ENCODE measurements at places on chromosomes 12 and 14.

- DNase-seq, result no peak
These were observed 22.1 kb downstream of the OR10P1 start for GRCh38 chr12:55658635-55659391.

GRCh38 chr12:80196419-80196818, 97.1 kb downstream of the OTOGL start:
- no peak for DNase-seq

GRCh38 chr14:23951590-23952201, 1.9 kb upstream of the DHRS4 start:
- DNase-seq, result no peak

DNA sequence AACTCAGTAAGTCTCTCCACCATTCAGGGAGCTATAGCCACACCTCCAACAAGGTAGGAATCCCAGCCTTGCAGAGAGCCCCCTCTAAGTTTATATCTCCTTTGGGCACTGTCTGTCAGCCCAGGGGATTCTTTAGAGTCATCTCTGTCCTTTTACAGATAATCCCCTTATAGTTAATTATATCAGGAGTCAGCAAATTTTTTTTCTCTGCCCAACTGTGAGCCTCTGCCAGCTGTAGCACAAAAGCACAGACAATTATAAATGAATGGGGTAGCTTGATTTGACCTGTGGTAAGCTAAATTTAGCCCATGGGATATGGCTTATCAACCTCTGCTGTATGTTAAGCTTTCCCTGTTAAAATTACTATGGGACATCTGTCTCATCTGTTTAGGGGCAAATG, 8.3 kb downstream of the CEP128 start:
- no peak for DNase-seq

GRCh38 chr14:50000380-50001150, 107.7 kb downstream of the ARF6 start:
- peak; percentile 83 for DNase-seq

GRCh38 chr12:116039081-116039480, 238.4 kb downstream of the MED13L start:
- no peak for DNase-seq

- no peak for DNase-seq
These were observed 108.3 kb downstream of the KIF26A start for GRCh38 chr14:104246401-104247335.

DNA sequence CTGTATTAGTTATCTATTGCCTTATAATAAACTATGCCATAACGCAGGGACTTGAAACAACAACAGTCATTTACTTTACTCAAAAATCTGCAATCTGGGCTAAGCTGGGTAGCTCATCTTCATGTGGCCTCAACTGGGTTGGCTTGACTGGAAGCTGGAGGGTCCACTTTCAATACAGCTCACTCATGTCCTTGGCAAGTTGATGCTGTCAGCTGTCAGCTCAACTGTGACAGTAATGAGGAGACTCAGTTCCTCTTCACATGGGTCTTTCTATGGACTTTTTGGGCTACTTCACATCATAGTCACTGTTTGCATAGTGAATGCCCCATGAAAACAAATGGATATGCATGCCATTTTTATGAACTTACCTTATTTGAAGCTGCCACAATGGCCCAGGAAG, 33.6 kb upstream of the STRAP start:
- no peak for DNase-seq

DNA sequence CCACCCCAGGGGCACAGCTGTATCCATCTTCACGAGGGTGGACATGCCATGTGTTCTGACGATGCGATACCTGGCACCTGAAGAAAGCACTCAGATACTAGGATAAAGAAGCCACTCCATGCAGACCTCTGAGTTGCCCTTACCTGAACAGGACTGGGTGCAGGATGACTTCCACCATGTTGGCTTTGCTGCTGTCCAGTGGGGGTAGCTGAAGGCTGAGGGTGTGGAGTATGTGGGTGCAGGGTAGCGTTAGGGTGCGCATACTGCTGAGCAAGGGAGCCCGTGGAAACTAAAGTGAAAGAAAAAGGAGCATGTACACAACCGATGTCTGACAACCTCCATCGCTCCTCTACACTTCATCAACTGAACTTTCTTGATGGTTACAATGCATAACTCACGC, 51.3 kb downstream of the SH2B3 start:
- no peak for DNase-seq

- no peak for DNase-seq
These were observed 31.7 kb upstream of the TSPAN9 start for GRCh38 chr12:3045494-3045893.

- no peak for DNase-seq
These were observed 140.3 kb upstream of the NUDT4 start for GRCh38 chr12:93237235-93237915.

DNA sequence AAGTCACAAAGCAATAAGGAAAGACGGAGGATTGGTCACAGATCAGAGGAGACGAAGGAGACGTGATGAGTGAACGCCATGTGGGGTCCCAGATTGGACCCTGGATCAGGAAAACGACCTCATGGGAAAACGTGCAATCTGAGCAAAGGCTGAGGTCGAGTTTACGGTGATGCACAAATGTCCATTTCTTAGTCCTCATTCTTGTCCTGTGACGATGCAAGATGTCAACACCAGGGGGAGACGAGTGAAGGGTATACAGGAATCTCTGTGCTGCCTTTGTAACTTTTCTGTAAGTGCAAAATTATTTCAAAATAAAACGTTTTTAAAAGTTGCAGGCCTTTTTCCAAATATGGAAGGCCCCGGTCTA, 329.8 kb downstream of the MED13L start:
- DNase-seq, result no peak

DNA sequence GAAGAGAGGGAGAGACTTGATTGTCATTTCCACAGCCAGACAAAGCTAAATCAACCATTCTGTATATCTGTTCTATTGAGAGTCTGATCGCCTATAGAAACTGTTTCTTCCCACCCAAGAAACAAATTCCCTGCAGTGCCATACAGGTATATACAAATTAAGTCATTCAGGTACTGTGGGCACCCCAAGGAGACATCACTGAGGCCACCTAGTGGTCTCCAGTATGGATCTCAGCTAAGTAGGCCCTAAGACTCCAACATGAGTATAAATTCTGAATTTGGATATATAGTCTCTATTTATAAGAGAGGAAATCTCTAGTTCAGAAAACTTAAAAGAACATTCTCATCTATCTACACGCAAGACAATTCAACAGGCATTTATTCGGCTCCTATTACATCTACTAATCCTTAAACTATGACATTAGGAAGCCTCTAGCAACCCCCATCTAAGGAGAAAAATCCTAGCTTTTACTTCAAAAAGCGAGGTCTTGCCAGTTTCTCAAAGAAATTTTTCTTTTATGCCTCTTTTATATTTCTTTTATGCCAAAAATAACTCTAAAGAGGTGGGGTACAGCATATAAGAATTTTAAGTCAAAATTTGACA, 62.6 kb downstream of the DCAF5 start:
- DNase-seq, result peak; percentile 29

GRCh38 chr12:95118138-95118787, 44.8 kb upstream of the NR2C1 start:
- DNase-seq, result peak; percentile 82

GRCh38 chr14:58107947-58108552, 44.0 kb downstream of the ARMH4 start:
- peak; percentile 71 for DNase-seq

GRCh38 chr14:101332281-101332680, 229.0 kb upstream of the DIO3 start:
- no peak for DNase-seq

DNA sequence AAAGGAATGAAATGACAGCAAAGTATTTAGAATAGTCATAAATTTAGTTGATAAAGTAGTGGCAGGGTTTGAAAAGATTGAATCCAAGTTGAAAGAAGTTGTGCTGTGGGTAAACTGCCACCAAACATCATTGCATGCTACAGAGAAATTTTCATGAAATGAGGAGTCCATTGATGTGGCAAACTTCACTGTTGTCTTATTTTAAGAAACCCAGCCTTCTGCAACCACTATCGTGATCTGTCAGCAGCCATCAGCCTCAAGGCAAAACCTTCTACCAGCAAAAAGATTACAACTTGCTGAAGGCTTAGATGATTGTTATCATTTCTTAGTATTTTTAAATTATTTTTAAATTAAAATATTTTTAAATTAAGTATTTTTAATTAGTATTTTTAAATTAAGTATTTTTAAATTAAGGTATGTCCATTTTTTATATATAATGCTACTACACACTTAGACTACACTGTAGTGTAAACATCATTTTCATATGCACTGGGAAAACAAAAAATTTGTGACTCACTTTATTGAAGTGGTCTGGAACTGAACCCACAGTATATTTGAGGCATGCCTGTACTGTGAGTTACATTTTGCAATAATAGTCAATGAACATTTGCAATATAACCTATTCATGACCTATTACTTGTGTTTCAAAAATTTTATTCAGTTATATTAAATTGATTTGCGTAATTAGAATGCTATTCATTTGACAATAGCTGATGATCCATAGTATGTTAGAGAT, 67.2 kb upstream of the SYT1 start:
- DNase-seq, result no peak

GRCh38 chr12:69828897-69829296, 3.9 kb downstream of the MYRFL start:
- no peak for DNase-seq

GRCh38 chr12:56954958-56955355, 2.5 kb downstream of the RDH16 start:
- no peak for DNase-seq

All from AG08395 (cell line).